ENCODE measurements at places on chromosomes 7 and 10.

GRCh38 chr10:80461208-80462183 is 7.4 kb downstream of the TSPAN14 start:
- H3K4me1 ChIP-seq: peaks cover 89% of the 10 kb centered on the region
- DNase-seq: no peak
- no peak overlapping the region for H3K4me3 ChIP-seq
- H3K36me3 ChIP-seq: peaks cover 11% of the 10 kb centered on the region
- H3K27me3 ChIP-seq: no peaks in the 10 kb centered on the region

GRCh38 chr7:44853391-44853790 is 5.5 kb upstream of the H2AZ2 start:
- no peak overlapping the region for H3K27ac ChIP-seq
- H3K36me3 ChIP-seq: no peaks in the 10 kb centered on the region
- no peaks in the 10 kb centered on the region for H3K27me3 ChIP-seq

GRCh38 chr7:106855540-106856132 is 9.4 kb upstream of the PIK3CG start:
- H3K27me3 ChIP-seq: no peaks in the 10 kb centered on the region
- no peak overlapping the region for H3K27ac ChIP-seq
- no peaks in the 10 kb centered on the region for H3K4me1 ChIP-seq
- no peak overlapping the region for H3K4me3 ChIP-seq
- no peaks in the 10 kb centered on the region for H3K36me3 ChIP-seq

GRCh38 chr10:49407552-49408137 is 11.8 kb upstream of the DRGX start:
- H3K27ac ChIP-seq: no peak overlapping the region
- DNase-seq: no peak
- no peak overlapping the region for H3K4me3 ChIP-seq
- H3K4me1 ChIP-seq: no peaks in the 10 kb centered on the region
- peaks cover 12% of the 10 kb centered on the region for H3K27me3 ChIP-seq
- no peaks in the 10 kb centered on the region for H3K36me3 ChIP-seq

DNA sequence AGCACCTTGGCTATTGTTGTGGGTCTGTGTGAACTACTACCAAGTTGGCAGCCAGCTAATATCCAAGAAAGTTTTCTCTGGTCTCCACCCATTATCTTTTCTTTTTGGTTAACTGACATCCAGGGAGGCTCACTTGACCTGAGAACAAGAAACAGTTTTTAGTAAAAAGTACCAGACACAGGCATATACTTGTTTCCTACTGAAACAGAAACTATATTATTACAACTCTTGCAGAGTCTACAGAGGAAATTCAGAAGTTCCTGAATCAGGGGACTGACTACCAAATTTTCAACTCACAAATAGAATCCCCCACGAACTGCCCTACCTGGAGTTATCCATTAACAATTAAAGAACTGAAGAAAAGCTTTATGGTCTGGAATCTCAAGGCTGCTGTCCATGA is 168.9 kb downstream of the KCND2 start:
- no peak overlapping the region for H3K4me3 ChIP-seq
- H3K36me3 ChIP-seq: no peaks in the 10 kb centered on the region

GRCh38 chr10:29319205-29319781 is 30.4 kb downstream of the LYZL1 start:
- no peak overlapping the region for H3K4me3 ChIP-seq
- H3K36me3 ChIP-seq: no peaks in the 10 kb centered on the region
- H3K27me3 ChIP-seq: no peaks in the 10 kb centered on the region
- DNase-seq: no peak
- no peak overlapping the region for H3K27ac ChIP-seq
